RWPE2 (cell line): ENCODE measurements at places on chromosomes 16 and 17.

GRCh38 chr16:51051671-51052070 lies 99.4 kb downstream of the SALL1 start:
- peaks cover 5% of the 10 kb centered on the region for H3K27me3 ChIP-seq
- H3K4me1 ChIP-seq, result no peaks in the 10 kb centered on the region
- H3K27ac ChIP-seq, result no peak overlapping the region
- no peak for DNase-seq

DNA sequence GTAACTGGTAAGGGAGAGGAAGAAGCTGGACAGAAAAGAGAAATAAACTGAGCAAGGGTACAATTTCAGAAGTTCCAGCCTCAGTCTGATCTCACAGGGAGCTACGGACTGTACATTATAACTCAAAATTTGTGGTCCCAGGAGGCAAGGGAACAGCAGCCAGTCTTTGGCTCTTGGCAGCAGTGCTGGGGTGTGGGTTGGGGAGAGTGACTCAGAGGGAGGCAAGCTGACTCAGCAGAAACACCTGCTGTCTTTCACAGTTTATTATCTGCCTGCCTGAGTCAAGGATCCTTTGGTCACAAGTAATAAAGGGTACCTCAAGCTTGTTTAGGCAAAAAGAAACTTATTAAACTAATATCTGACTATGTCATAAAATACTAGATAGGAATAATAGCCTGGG lies 73.5 kb upstream of the KIF2B start:
- H3K27ac ChIP-seq, result no peak overlapping the region
- no peak for DNase-seq
- H3K27me3 ChIP-seq, result peaks cover 13% of the 10 kb centered on the region

GRCh38 chr17:43856141-43856540 lies 9.2 kb downstream of the CD300LG start:
- H3K36me3 ChIP-seq, result no peaks in the 10 kb centered on the region
- no peaks in the 10 kb centered on the region for H3K27me3 ChIP-seq
- H3K4me1 ChIP-seq, result no peaks in the 10 kb centered on the region
- H3K4me3 ChIP-seq, result no peak overlapping the region

- H3K4me1 ChIP-seq, result peaks cover 40% of the 10 kb centered on the region
- H3K27me3 ChIP-seq, result no peaks in the 10 kb centered on the region
- H3K36me3 ChIP-seq, result no peaks in the 10 kb centered on the region
These were observed 1.9 kb downstream of the GLIS2 start for GRCh38 chr16:4317532-4318450.

DNA sequence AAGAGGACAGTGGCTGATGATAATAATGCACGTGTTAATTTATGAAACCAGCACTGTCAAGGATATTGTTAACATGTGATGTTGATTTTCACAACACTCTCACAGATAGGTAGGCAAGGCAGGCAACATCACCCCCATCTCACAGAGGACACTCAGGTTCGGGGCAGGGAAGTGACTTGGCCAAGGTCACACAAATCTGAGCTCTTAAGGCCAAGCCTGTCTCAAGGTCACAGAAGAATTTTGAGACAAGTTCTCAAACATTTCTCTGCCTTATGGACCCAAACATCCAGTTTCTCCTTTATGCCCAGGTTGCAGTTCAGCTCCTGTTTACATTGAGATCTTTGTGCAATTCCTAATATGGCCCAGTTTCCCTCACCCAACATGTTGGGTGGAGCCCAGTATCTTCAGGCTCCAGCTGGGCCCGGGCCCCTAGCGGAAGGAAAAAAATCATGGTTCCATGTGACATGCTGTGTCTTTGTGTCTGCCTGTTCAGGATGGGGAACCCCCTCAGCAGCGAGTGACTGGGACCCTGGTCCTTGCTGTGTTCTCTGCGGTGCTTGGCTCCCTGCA lies 1.3 kb downstream of the SLC2A4 start:
- H3K27me3 ChIP-seq, result no peaks in the 10 kb centered on the region
- H3K4me3 ChIP-seq, result no peak overlapping the region
- DNase-seq, result no peak
- peaks cover 7% of the 10 kb centered on the region for H3K4me1 ChIP-seq

DNA sequence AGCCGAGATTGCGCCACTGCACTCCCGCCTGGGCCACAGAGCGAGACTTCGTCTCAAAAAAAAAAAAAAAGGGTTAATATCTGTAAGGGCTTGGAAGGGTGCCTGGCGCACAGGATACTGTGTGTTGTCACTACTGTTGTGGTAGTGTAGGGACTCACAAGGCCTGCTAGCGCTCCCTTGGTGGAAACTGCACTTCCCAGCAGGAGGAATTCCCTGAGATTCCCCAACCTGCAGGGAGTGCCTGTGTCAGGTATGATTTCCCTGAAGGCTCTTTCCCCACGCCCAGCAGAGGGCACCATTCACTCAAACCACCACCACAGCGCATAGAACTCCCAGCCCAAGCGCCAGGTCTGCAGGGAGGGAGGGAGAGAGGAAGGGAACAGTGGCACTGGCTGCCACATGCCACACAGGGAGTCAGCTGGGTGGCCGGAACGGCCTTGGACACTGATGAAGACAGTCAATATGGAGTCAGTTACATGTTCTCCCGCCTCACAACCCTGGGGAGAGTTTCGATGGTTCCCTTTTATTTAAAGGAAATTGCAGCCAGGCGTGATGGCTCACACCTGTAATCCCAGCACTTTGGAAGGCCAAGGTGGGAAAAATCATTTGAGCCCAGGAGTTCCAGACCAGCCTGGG lies 32.7 kb upstream of the CDH1 start:
- H3K27ac ChIP-seq, result no peak overlapping the region
- peaks cover 18% of the 10 kb centered on the region for H3K4me1 ChIP-seq
- peaks cover 9% of the 10 kb centered on the region; the same call in 1 of the 2 replicates for H3K36me3 ChIP-seq
- no peak overlapping the region for H3K4me3 ChIP-seq
- peak; percentile 84 for DNase-seq

DNA sequence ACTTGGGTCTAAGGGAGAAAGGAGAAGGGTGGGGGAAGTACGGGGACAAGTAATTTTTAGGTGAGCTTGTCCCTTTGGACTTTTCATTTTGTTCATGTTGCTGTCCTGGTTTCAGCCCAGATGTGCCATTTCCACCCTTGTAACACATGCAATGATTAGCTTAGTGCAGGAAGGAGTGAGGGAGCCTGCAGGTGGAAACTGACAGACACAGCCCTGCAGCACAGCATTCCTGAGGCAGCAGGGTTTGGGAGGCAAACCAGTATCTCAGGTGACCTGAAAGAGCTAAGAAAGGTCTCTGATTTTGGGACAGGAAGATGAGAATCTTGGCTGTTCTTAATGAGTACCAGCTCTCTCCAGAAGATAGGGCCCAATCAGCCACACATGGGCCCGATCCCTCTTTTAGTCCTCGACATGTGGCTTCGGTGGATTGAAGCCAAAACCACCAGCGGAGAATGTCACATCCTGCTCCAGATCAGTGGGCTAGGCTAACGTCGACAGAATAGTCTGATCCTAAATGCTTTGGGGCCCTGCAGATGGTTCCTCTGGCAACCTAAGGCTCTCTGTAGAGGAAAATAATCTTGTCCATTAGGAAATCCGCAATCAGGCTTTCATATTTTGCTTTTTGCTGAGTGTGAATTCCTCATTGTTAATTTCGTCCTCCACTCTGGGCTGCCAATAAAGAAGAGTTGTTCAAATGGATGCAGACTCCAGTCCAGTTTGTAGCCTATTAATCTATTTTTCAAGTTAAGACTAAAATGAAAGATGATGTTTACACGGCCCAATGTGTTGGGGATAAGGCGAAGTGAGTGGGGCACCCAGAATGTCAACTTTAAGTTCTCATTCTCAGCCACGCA lies 3.8 kb upstream of the RNF157 start:
- no peak for DNase-seq
- H3K27ac ChIP-seq, result no peak overlapping the region
- no peaks in the 10 kb centered on the region for H3K4me1 ChIP-seq
- H3K4me3 ChIP-seq, result no peak overlapping the region
- peaks cover 12% of the 10 kb centered on the region for H3K27me3 ChIP-seq
- no peaks in the 10 kb centered on the region for H3K36me3 ChIP-seq

- H3K27ac ChIP-seq, result no peak overlapping the region
- H3K4me1 ChIP-seq, result no peaks in the 10 kb centered on the region
- no peaks in the 10 kb centered on the region for H3K27me3 ChIP-seq
- no peak for DNase-seq
These were observed 4.4 kb upstream of the ASGR1 start for GRCh38 chr17:7183433-7184090.

DNA sequence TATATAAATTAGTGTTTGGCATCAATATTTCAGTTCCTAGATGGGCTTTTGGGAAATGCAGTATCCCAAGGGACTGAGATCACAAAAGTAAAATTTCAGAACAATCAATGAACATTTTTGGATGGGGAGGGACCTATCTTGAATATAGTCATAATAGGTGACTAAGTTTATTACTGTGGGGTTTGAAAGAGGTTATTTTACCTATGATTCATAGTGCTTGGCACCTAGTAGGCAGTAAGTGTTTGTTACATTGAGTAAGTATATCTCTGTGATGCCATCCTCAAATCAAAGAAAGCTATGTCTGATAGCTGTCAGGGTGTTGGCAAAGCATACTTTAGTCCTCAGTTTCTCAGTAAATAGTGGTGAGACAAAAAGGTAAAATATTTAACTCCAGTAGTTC lies 36.9 kb downstream of the ZNF207 start:
- H3K4me1 ChIP-seq, result no peaks in the 10 kb centered on the region
- no peak for DNase-seq
- H3K27ac ChIP-seq, result no peak overlapping the region
- no peak overlapping the region for H3K4me3 ChIP-seq
- H3K27me3 ChIP-seq, result no peaks in the 10 kb centered on the region

GRCh38 chr17:70390049-70390448 lies 220.7 kb downstream of the KCNJ2 start:
- H3K4me3 ChIP-seq, result no peak overlapping the region
- H3K27me3 ChIP-seq, result no peaks in the 10 kb centered on the region
- H3K27ac ChIP-seq, result no peak overlapping the region
- H3K4me1 ChIP-seq, result no peaks in the 10 kb centered on the region
- H3K36me3 ChIP-seq, result no peaks in the 10 kb centered on the region
- no peak for DNase-seq

DNA sequence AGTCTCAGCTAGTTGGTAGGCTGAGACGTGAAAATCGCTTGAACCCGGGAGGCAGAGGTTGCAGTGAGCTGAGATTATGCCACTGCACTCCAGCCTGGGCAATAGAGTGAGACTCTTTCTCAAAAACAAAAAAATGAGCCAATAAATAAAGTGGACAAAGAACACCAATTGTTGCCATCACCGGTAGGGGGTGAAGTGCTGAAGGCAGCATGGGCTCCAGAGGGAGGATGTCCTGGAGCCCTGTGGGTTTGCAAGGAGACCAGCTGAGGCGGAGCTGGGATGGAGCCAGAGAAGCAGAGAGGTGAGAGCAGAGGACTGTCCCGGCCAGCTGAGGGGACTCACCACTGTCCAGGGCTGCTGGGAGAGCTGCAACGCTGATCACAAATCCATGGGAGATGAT lies 13.8 kb downstream of the CHST6 start:
- no peak overlapping the region for H3K27ac ChIP-seq
- H3K27me3 ChIP-seq, result no peaks in the 10 kb centered on the region
- no peaks in the 10 kb centered on the region for H3K36me3 ChIP-seq
- H3K4me1 ChIP-seq, result peaks cover 53% of the 10 kb centered on the region

- no peaks in the 10 kb centered on the region for H3K36me3 ChIP-seq
- H3K4me1 ChIP-seq, result peaks cover 7% of the 10 kb centered on the region
- no peak overlapping the region for H3K4me3 ChIP-seq
- no peaks in the 10 kb centered on the region for H3K27me3 ChIP-seq
These were observed 25.0 kb upstream of the ZNF750 start for GRCh38 chr17:82864713-82865248.

DNA sequence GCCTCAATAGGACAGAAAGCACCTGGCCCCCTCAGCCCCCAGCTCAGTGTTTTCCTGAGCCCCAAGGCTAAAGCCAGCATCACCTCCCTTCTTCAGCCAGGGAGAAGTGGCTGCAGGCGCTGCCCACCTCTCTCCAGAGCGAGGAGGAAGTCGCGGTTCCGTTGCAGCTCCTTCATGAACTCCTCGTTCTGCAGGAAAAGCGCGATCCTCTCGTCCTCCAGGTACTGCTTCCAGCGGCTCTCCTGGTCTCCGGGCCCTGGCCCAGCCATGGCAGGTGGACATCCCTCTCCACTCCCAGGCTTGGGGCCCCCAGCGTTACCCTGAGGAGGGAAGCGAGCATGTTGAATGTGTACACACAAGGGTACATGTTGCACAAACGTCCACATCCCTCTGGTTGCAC lies 22.7 kb upstream of the MRPS23 start:
- H3K4me3 ChIP-seq, result no peak overlapping the region
- peaks cover 64% of the 10 kb centered on the region for H3K4me1 ChIP-seq
- DNase-seq, result no peak
- H3K27me3 ChIP-seq, result no peaks in the 10 kb centered on the region

DNA sequence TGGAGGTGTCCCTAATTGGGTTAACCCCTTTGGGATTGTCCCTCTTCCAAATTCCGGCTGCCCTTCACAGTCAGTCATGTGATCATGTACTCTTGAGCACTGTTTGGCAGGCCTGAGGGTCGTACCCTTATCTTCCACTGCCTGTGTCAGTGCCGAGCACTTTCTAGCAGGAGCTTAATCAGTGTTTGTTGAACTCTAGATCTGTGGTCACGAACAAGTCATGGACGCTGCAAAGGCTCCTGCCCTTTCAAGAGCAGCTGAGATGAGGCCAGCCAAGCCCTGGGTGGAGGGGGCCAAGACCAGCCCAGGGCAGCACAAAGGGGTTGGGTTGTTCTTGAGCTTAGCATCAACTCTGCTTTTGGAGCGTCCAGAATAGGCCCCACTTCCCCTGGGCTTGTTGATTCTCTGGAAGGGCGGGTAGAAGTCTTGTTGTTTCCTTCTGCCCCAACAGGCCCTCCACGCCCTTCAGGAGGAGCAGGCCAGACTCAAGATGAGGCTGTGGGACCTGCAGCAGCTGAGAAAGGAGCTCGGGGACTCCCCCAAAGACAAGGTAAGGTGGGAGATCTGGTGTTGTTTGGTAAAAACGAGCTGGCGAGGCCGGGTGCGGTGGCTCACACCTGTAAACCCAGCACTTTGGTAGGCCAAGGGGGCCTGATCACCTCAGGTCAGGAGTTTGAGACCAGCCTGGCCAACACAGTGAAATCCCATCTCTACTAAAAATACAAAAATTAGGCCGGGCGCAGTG lies 5.3 kb downstream of the IFI35 start:
- H3K36me3 ChIP-seq, result peaks cover 8% of the 10 kb centered on the region; the same call in 1 of the 2 replicates
- DNase-seq, result no peak
- H3K4me3 ChIP-seq, result no peak overlapping the region
- no peaks in the 10 kb centered on the region for H3K27me3 ChIP-seq
- no peaks in the 10 kb centered on the region for H3K4me1 ChIP-seq

DNA sequence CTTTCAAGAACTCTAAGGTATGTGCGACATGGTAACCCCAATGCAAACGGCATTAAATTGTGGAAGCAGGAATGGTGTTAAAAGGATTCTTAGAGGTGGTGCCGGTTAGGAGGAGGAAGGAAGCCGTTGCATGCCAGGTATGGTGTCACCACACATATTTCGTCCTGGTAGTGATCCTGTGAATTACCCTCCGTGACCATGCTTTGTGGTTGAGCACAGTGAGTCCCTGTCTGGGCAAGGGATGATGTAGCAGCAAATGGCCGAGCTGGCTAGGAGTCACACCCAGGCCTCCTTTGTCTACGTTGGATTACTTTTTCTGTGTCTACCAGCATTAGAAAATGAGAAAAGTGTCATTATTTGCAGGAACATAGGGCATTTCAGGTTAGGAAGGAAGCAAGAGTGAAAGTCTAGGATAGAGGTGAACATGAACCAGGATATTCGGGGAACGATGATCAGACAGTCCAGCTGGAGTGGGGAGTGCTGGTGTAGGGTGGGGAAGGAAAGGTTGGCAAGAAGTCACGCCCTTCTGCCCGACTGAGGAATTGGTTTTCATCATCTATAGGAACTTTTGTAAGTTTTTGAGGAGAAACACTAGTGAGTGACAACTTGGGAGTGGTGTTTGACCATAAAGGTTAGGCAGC lies 123.5 kb downstream of the PRKCA start:
- no peaks in the 10 kb centered on the region for H3K36me3 ChIP-seq
- H3K4me1 ChIP-seq, result peaks cover 19% of the 10 kb centered on the region
- H3K27ac ChIP-seq, result no peak overlapping the region
- H3K4me3 ChIP-seq, result no peak overlapping the region
